Activated CD8-positive, alpha-beta memory T cell treated with anti-CD3 and anti-CD28 coated beads for 24 hours (primary cell): ENCODE measurements at places on chromosomes 16 and 17.

DNA sequence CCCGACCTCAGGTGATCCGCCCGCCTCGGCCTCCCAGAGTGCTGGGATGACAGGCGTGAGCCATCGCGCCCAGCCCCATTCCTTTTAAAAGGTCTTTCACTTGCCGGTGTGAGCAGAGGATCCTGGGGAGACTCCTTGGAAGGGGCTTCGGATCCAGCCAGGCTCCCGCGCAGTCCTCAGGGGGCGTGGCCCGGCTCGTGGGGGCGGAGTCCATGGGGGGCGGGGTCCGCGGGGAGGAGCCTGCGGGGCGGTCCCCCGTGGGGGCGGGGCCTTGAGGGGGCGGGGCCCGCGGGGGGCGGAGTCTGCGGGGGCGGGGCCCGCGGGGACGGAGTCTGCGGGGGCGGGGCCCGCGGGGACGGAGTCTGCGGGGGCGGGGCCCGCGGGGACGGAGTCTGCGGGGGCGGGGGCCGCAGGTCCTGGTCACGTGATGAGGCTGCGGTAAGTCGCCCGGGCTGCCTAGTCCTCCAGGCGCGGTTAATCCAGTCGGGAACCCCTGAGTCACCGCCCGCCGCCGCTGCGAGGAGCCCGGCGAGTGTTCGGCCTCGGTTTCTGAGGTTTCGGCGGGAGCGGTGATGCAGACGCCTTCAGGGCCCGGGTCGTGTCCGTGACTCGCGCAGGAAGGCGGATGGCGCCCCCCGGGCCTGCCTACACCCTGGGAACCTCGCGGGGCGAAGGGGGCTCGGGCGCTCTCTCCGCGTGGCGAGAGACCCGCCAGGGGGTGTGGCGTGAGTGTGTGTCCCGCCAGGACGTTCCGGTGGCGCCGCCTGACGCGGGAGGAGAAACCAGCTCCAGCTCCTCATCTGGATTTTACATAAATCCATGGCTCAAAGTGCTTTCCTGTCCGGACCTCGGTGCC lies 23.6 kb upstream of the ABR start:
- peak; percentile 74 for DNase-seq

DNA sequence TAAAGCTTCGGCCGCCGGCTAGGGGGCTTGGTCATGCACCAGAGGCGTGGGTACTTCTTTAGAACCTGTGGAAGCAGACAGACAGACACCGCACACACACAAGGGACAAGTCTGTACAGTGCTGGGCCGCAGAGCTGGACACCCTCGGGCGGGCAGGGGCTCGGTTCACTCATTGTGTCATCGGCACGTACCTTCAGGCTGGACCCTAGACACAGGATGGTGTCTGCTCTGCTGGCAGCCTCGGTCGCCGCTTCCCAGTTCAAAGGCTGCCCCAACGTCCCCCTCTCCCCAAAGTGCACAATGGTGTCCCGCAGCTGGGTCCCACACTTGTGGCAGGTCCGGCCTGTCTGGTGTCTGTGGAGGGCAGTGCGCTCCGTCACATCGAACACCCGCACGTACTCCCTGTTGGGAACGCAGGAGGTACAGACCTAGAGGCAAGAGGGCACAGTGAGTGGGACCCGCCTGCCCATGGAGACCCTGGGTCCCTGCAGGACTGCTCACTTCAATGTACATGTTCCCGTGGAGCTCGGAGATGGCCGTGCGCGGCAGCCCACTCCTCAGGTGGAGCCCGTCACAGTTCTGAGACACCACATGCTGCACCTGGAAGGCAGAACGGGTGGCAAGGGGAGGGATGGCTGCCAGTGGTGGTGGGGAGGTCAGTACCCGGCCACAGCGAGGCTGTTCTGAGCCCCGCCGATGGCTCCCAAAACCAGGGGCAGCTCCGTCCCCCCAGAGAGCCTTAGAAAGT lies 3.1 kb upstream of the PCYT2 start:
- DNase-seq = no peak

DNA sequence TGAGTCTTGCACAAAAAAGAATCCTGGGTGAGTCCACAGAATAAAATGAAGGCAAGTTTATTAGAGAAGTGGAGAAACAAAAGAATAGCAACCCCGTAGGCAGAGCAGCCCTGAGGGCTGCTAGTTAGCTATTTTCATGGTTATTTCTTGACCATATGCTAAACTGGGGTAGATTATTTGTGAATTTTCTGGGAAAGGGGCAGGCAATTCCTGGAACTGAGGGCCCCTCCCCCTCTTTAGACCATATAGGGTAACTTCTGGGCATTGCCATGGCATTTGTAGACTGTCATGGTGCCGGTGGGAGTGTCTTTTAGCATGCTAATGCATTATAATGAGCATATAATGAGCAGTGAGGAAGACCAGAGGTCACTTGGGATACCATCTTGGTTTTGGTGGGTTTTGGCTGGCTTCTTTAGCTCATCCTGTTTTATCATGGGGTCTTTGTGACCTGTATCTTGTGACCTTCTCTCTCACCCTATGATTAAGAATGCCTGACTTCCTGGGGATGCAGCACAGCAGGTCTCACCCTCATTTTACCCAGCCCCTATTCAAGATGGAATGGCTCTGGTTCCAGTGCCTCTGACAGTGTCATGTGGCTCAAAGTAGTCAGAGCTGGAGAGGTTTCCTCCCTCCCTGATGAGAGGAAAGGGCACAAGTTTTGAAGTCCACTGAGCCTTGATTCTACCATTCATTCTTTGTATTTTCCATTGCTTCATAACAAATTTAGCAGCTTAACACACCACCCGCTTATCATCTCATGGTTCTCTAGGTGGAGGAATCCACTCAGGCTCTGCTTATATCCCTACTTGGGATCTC lies 55.7 kb upstream of the LGALS9 start:
- no peak for DNase-seq

DNA sequence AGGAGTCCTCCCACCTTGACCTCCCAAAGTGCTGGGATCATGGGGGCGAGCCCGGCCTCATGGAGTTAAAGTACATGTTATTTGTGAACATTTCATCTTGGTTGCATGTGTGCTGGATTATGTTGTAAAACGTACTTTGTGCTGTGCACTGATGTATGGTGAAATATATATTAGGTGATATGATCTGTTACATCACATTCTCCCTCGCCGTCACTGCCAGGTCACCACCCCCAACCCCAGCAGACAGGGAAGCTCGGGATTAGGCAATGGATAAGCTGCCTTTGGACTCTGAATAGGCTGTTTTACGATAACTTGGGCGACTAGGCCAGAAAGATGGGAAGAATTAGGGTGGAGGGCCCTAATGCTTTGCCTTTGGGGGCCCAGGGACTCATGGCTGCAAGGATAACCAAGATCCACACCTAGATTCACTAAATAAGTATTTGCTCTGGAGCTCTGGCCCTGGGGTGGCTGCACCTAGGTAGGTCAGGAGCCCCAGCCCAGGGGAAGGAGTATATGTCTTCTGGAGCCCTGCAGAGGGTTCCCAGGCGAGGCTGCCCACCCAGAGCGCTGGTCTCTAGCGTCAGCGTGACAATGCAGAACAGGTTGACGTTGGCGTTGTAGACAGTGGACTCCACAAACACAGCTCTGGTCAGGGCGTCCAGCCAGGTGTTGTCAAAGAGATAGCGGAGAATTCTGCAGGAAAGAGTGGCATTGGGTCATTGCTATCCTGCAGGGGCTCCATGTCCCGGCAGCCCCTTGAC lies 27.1 kb upstream of the GCSH start:
- no peak for DNase-seq

DNA sequence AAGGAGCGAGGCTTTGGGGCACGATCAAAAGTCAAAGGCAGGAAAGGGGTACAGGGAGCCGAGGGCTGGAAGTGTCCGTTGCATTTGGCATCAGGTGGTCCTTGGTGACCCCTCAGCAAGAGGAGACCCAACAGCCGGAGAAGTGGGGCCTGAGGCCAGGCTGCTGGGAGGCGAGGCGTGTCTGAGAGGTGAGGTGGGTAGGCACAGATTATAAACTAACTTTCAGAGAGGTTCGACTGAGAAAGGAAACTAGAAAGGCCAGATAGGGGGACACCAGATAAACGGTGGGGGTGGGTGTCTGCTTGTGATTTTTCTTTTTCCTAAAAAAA lies 3.6 kb downstream of the PECAM1 start:
- no peak for DNase-seq

DNA sequence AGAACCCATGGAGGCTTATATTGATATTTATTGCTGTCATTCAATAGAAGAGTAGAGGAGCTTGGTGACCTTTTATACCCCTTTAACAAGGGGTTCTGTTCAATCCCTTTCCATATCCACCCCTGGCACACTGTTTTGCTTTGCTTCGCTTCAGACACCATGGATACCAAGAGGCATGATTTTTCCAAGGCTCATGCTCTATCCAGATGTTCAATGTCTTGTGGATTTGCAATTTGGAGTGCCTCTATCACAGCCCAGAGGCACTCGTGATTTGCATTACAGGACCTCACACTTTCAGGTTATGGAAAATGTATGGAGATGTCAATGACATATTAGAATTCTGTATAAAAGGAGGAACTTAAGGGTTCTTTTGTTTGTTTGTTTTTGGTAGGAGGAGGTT lies 21.5 kb downstream of the CFAP20 start:
- no peak for DNase-seq

DNA sequence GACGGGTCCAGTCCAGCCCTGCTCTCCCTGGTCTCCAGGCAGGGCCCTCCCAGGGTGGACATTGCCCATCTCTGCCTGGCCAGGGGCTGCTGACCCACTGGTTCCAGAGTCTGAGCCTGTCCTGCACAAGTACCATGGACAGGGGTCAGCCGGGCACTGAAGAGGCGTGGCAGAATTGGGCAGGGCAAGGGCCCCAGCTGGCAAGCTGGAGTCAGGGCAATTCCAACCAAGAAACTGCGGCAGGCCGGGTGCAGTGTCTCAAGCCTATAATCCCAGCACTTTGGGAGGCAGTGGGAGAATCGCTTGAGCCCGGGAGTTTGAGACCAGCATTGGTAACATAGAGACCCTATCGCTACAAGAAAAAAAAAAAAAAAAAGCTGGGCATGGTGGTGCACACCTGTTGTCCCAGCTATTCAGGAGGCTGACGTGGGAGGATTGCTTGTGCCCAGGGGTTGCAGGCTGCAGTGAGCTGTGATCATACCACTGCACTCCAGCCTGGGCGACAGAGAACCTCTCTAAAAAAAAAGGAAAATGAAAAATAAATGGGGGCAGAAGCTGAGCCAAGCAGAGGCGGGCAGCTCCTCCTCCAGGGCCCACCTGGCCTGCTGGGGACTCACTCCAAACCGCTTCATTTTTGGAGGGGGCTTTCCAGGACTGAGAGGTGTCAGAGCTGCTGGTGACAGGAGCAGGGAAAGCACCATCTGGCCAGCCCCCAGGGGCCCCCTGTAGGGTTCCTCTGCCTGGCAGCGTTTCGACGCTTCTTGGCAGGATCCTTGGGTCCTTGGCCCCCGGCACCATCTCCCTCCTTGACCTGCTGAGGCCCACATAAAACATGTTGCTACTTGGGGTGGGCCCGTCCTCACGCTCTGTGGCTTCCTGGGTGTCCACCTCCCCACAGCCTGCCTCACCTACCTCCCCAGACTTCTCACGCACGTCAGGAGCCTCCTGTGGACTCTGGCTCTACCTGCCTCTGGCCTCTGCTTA lies 2.9 kb upstream of the MAFG start:
- no peak for DNase-seq

- DNase-seq = peak; percentile 43
Measured at GRCh38 chr17:50949128-50949988, 83.2 kb upstream of the TOB1 start.

DNA sequence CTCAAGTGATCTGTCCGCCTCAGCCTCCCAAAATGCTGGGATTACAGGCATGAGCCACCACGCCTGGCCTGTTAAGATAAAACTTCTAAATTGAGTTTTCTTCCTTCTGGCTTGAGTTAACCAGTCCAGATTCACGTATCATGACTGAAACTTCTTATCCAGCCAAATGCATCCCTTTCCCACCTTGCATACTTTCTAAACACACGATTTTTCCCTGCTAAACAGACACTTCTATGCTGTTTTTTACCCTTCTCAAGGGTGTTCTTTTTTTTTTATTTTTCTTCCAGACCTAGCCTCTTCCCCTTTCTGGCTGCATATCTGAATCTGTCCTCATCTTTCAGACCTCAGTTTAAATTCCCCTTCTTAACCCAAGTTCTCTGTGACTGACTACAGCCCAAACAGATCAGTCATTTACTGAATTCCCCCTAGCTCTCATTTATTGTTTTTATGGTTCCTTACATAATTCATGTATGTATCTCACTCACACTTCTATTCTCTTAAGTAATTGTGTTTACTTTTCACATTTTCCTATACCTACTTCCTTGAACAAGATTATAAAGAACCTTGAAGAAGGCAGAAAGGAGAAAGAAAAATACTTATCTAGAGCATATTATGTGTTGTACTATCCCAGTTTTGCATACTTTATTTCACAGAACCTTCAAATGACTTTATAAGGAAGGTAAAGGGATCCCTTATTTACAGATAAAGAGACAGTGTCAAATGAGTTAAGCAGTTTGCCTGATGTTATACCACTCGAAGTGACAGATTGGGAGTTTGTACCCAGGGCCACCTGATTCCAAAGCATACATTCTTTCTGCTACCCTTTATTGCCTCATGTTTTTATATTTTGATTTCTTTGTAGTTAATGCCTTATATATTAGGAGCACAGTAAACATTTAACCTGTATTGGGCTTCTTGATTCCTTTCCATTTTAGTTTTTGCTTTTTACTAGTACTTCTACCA lies 5.2 kb downstream of the EVI2B start:
- DNase-seq = no peak

GRCh38 chr17:37388266-37388665 lies 12.5 kb downstream of the C17orf78 start:
- no peak for DNase-seq

- DNase-seq = no peak
Measured at GRCh38 chr17:78535273-78536197, 41.7 kb downstream of the DNAH17 start.

DNA sequence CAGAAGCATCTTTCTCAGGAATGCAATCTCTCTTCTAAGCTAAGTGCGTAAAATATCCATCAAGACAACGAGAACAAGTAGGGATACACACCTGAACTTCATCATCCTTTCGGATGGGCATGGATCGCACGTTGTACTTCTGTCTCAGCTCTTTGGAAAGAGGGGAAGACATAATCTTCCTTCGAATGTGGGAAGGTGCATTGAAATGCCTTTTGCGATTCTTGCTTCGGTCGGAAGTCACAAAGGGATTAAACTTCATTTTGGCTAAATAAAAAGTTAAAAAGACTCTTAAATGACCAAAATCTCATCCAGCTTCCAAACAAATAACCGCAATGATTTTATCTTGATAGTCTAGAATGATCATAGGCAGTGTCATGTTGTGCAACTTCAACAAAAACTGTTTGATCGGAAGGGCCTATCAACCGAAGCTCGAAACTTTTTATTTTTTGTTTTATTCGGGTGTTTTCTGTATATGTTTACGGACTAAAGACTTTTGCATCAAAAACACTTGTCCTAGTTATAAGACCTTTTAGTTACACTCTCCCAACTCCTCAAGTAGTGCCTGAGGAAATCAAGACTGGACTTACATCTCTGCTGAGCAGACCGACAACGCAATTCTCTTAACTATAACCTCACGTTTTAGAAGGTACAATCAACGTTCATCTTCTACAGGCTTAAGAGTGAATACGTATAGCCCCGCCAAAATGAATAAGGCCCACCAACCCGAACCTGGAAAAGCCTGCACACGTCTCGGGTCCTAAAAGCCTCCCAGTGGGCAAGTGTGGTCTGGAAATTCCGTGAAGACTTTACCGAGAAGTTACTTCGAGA lies 727 bp downstream of the RPL26 start:
- DNase-seq = no peak

GRCh38 chr17:36066365-36066985 lies 2.4 kb downstream of the CCL18 start:
- peak; percentile 65 for DNase-seq

GRCh38 chr17:77548967-77549366 lies 408.2 kb downstream of the SEC14L1 start:
- no peak for DNase-seq
